ENCODE measurements at places on chromosomes 3 and 15. TPM values are rescaled to one million over a fixed set of nuclear protein-coding genes. Genes with fewer than 3 reads are reported as not detected.
A peak's percentile ranks its signal among the peaks of the same experiment; 100 is the strongest.

DNA sequence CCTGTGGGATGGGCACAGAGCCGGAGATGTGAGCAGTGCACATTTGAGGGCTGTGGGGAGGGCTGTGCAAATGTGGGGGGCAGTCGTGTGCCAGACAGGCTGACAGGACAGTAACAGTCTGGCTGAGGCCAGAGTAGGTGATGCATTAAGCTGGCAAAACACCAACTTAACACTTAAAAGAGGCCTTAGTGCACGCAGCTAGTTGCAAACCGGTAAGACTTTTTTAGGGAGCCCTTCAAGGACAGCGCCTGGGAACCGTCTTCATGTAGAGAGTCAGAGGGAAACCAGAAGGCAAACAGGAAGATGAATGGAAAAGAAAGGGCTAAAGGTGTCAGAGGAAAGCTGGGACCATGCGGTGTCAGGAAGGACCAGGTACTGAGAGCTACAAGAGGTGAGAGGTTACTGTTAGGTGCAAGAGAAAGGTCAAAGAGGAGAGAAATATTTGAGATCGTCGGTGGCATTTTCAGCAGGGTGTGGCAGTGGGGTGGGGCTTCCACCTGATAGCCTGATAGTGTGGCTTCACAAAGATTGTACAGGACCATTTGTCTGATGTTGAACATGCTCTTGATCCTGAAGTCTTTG lies 30.0 kb upstream of the CHD2 start:
- no peak overlapping the region for H3K27ac ChIP-seq
- peaks cover 12% of the 10 kb centered on the region for H3K4me1 ChIP-seq
- peak; percentile 40 for DNase-seq

DNA sequence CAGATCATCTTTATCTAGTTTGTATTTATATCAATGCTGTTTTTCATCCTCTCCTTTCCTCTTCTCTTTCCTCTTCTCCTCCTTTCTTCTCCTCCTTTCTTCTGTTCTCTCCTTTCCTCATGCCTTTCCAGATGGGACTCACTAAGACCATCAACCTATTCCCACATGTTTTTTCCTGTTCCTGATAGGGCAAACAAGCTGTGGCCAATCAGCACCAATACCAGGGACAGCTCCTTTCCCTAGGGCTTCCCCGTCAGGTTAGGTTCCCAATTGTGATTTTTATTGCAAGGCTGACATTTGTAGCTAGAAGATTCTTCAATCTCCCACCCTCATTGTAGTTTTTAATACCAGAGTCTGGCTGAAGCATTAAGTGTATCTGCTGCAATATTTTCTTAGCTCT lies 76.3 kb upstream of the COL8A1 start:
- no peak overlapping the region for H3K4me3 ChIP-seq
- no peak overlapping the region for H3K27ac ChIP-seq
- H3K4me1 ChIP-seq, result peaks cover 25% of the 10 kb centered on the region
- peak; percentile 44 for DNase-seq
- H3K27me3 ChIP-seq, result no peaks in the 10 kb centered on the region
- no peaks in the 10 kb centered on the region for H3K36me3 ChIP-seq

- H3K4me1 ChIP-seq, result peaks cover 17% of the 10 kb centered on the region
- no peak overlapping the region for H3K27ac ChIP-seq
- peak; percentile 74 for DNase-seq
- H3K36me3 ChIP-seq, result no peaks in the 10 kb centered on the region
- H3K27me3 ChIP-seq, result no peaks in the 10 kb centered on the region
These were observed 46.9 kb downstream of the NR1D2 start for GRCh38 chr3:23991683-23992628.

- no peaks in the 10 kb centered on the region for H3K36me3 ChIP-seq
- H3K27me3 ChIP-seq, result no peaks in the 10 kb centered on the region
- no peak overlapping the region for H3K4me3 ChIP-seq
- peaks cover 23% of the 10 kb centered on the region for H3K4me1 ChIP-seq
- peak overlapping the region; percentile 79 for H3K27ac ChIP-seq
These were observed 167.0 kb downstream of the VGLL4 start for GRCh38 chr3:11476735-11477144.

DNA sequence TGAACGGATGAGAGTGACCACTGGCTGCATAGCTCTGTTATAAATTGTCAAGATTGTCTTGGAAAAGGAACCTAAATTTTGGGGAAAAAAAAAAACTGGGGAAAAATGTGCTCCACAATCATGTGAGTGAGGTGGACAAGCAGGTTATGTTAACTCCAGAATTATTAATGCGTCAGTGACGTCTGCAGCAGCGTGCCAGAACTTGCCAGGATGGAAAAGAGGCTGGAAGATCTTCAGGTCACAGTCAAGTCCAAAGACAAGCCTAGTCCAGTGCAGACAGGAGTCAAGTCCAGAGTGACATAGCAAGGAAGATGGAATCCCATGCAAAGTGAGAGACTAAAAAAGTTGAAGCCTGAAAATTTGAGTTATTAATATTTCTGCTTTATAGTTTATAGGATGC lies 140.6 kb downstream of the RYR3 start:
- H3K4me1 ChIP-seq, result no peaks in the 10 kb centered on the region
- no peak overlapping the region for H3K4me3 ChIP-seq
- H3K36me3 ChIP-seq, result no peaks in the 10 kb centered on the region

DNA sequence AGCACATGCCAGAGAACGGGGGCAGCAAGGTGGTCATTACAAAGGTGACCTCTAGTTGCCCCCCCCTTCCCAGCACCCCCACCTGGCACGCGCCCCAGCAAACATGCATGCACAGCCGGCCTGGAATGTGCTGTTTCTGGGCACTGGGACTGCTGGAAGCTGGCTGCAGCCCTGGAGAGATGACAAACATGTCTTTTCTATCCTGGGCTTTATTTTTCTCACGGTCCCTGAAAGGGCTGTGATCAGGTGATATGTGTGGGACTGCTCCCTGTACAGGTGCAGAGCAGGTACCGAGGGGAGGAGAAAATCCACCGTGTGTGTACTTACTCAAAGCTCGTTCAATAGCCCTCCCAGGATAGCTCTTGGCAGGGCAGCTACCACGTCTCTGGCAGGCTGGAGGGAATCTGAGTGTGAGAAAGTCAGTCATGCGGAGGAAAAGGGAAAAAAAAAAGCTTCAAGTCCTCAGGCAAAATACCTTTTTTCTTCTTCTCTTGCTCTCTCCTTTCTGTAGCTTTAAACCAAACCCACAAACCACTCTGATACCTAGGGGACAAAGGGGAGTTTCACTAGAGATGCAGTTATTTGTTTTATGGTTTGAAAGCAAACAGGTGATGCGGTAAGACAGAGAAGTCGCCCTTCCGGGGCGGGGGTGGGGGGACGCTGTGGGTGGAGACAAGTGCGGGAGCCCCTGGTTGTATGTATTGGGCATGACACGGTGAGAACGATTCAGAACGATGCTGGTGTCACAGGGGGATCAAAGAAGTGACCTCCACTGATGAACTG lies 5.0 kb upstream of the HES1 start:
- peak; percentile 42 for DNase-seq
- H3K27me3 ChIP-seq, result no peaks in the 10 kb centered on the region
- H3K27ac ChIP-seq, result no peak overlapping the region
- H3K4me3 ChIP-seq, result no peak overlapping the region

DNA sequence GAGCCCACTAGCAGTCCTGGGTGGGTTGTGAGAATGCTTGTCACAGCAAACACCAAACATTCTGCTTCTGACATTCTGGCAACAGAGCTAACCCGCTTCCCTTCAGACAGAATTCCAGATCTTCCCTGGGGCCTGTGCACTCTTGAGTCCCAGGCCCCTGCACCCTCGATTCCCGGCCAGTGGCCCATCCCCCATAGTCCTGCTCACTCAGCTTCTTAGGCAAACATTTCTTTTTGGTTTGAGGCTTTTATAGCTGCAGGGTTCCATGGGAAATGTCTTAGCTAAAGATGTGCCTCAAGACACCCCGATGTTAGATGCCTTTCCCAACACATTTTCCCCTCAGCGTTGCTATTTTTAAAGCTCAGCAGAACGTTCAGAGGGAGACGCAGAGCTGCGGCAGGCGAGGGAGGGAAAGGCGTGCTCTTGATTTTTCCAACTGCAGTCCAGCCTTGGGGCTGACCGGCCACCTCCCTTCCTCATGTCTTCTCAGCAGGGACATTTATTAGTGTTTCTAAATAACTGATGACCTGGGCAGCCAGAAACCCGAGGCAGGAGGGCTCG lies 35.2 kb downstream of the ABTB1 start:
- H3K27me3 ChIP-seq, result no peaks in the 10 kb centered on the region
- H3K4me3 ChIP-seq, result no peak overlapping the region
- no peaks in the 10 kb centered on the region for H3K4me1 ChIP-seq
- H3K36me3 ChIP-seq, result peaks cover 11% of the 10 kb centered on the region
- no peak overlapping the region for H3K27ac ChIP-seq
- DNase-seq, result no peak

GRCh38 chr3:116078561-116078960 lies 366.7 kb downstream of the LSAMP start:
- H3K36me3 ChIP-seq, result no peaks in the 10 kb centered on the region
- H3K4me1 ChIP-seq, result no peaks in the 10 kb centered on the region
- H3K27me3 ChIP-seq, result no peaks in the 10 kb centered on the region
- DNase-seq, result no peak

GRCh38 chr3:153277029-153277428 lies 115.0 kb downstream of the RAP2B start:
- no peak overlapping the region for H3K4me3 ChIP-seq
- no peaks in the 10 kb centered on the region for H3K36me3 ChIP-seq
- H3K4me1 ChIP-seq, result peaks cover 41% of the 10 kb centered on the region
- H3K27ac ChIP-seq, result peak overlapping the region; percentile 15
- no peaks in the 10 kb centered on the region for H3K27me3 ChIP-seq

The COL6A6 gene
- polyA plus RNA-seq, result 0.08 TPM

The CPNE4 gene
- polyA plus RNA-seq, result 0.95 TPM

The FBXL22 gene
- polyA plus RNA-seq, result 0.65 TPM

The SPINT1 gene
- polyA plus RNA-seq, result 0.24 TPM

The XIRP1 gene
- not detected for polyA plus RNA-seq

The GJD2 gene
- polyA plus RNA-seq, result not detected

The TEX55 gene
- polyA plus RNA-seq, result not detected

All from GM23248 (cell line).